ENCODE measurements at places on chromosomes 5 and 9. TPM values are rescaled to one million over a fixed set of nuclear protein-coding genes. Genes with fewer than 3 reads are reported as not detected.
A peak's percentile ranks its signal among the peaks of the same experiment; 100 is the strongest.

CDX1 gene
- total RNA-seq, result not detected

TAF11L10 gene
- not detected for total RNA-seq

DNA sequence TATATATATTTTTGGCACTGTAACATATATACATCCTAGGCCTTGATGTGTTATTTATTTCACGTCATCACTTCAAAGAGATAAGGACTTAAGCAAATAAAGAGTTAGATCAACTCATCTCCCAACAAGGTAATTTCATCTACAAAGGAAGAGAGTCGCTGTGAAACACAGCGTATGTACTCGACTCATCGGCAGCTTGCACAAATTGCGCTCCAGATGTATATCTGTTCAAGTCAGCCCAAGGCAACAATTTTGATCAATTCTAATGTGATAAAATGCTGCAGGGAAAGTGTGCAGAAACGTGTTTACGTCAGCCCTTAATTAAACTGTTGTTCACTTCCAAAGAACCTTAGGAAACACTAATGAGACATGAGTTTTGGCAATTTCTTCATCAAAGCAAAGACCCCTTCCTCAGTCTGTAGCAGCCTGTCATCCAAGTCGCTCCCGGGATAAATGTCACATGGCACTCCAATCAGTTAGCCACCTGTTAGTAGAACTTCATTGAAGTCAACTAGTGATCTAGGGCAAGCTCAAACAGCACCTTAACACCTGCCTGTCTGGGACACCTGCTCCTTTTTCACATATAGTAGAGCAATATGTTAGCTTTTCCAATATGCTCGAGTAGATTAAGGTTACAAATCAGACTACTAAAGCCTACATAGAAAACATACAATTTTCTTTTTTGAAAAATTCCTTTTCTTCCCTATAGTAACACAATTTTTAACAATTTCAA, 182.4 kb downstream of the NFIB start:
- peaks cover 7% of the 10 kb centered on the region for H3K4me1 ChIP-seq
- peak; percentile 67 for DNase-seq
- H3K27ac ChIP-seq, result peak overlapping the region; percentile 58
- no peaks in the 10 kb centered on the region for H3K27me3 ChIP-seq
- no peak overlapping the region for H3K4me3 ChIP-seq

TPRN gene
- total RNA-seq, result 91.3 TPM

CCL19 gene
- total RNA-seq, result not detected

- no peak for DNase-seq
- no peak overlapping the region for H3K27ac ChIP-seq
- no peaks in the 10 kb centered on the region for H3K4me1 ChIP-seq
These were observed 146.0 kb upstream of the NMUR2 start for GRCh38 chr5:152551061-152551460.

GRCh38 chr9:4222357-4222756, 77.5 kb downstream of the GLIS3 start:
- H3K4me1 ChIP-seq, result no peaks in the 10 kb centered on the region
- DNase-seq, result no peak
- H3K27me3 ChIP-seq, result no peaks in the 10 kb centered on the region
- H3K27ac ChIP-seq, result no peak overlapping the region
- H3K4me3 ChIP-seq, result no peak overlapping the region

TOMM5 gene
- total RNA-seq, result 37.6 TPM

DNA sequence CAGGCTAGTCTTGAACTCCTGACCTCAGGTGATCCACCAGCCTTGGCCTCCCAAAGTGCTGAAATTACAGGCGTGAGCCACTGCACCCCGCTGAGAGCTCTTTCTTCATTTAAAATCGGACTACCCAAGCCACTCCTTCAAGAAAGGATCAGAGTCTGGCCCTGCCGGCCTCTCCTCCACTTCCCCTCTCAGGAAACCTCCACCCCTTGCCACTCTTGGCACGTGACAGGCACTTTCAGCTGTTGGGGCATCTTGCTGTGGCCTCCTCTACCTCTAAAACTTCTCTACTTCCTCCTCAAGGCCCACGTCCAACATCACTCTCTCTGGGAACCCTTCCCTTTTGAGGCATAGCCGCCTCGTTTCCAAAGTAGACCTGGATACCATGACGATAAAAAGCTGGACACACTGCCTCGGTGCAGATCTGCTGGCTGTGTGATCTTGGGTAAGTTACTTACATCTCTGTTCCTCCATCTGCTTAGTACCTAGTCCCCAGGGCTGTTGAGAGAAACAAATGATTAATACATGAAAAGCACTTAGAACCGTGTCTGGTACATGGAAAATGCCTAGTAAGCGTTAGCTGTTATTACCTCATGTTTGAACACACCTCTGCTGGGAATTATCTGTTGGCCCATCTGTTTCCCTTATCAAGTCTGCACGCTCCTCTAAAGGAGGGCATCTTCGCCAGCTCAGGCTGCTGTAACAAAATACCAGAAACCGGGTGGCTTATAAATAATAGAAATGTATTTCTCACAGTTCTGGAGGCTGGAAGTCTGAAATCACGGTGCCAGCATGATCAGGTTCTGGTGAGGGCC, 55.3 kb downstream of the SMIM23 start:
- H3K4me1 ChIP-seq, result no peaks in the 10 kb centered on the region
- no peaks in the 10 kb centered on the region for H3K36me3 ChIP-seq
- DNase-seq, result no peak
- H3K4me3 ChIP-seq, result no peak overlapping the region
- H3K27me3 ChIP-seq, result no peaks in the 10 kb centered on the region

OSMR gene
- total RNA-seq, result 22.4 TPM

GRCh38 chr5:151718153-151718552, 31.4 kb upstream of the SPARC start:
- no peaks in the 10 kb centered on the region for H3K27me3 ChIP-seq

- no peak for DNase-seq
- no peak overlapping the region for H3K4me3 ChIP-seq
- no peaks in the 10 kb centered on the region for H3K4me1 ChIP-seq
These were observed 65.8 kb downstream of the DOCK2 start for GRCh38 chr5:169702693-169703481.

ADGRD2 gene
- total RNA-seq, result not detected
